ENCODE measurements at places on chromosomes 3 and 15. TPM values are rescaled to one million over a fixed set of nuclear protein-coding genes. Genes with fewer than 3 reads are reported as not detected.

The MOBP gene
- 0.95 TPM for total RNA-seq

The GABRB3 gene
- total RNA-seq, result 0.07 TPM

DNA sequence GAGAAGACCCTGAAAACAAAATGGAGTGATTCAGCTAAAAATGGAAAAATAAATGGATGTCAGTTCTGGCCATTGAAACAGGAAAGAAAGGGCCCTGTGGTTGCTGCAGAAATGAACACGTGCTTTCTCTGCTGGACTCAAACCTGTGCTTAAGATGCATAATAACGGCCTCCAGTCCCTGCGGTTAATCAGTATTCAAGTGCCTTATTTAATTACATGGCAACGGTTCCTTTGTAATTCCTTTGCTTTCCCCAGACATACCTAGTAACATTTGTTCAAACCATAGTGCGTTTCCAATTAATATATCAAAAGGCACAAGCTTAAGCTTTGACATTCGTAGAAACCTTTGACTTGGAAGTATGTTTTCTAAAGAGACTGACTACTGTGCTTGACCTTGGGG lies 428.3 kb downstream of the GABRG3 start:
- no peak for DNase-seq

- DNase-seq, result no peak
Observed at GRCh38 chr3:50574444-50574831, 5.1 kb downstream of the HEMK1 start.

Data from pulmonary artery endothelial cell (primary cell).